Choroid plexus epithelial cell (primary cell): ENCODE measurements at places on chromosomes 3 and 15.
A peak's percentile ranks its signal among the peaks of the same experiment; 100 is the strongest.

- DNase-seq = no peak
Measured at GRCh38 chr3:154023148-154023547, 98.0 kb upstream of the ARHGEF26 start.

- DNase-seq = peak; percentile 65
Measured at GRCh38 chr3:178966299-178967176, 105.1 kb downstream of the ZMAT3 start.

DNA sequence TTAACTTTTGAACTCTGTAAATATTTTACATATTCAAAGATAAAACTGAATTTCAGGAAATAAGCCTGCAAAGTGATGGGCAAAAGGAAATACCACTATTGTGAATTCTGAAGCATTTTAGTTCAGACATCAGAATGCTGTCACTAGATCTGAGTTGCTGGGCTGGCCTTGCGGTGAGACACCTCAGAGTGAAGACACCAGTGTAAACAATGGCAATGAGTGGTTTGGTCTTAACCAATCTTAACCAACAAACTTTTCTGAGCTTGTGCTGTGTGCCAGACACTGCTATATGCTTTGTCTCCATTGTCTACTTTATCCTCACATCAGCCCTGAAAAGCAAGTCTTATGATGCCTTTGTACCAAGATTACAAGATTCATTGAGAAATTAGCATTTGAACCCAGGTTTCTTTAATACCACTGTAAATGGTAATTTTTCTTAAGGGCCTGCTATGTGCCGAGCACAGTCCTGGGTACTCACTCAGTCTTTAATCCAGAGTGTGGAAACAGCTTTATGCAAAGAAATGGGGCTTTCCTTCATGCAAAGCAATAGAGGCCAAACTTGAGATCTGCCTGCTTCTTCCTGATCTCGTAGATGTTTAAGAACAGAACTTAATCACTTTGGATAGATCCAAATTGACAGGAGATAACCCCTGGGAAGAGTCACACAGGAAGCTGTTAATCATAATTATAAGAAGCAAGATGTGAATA is 55.0 kb downstream of the TMEM39A start:
- no peak for DNase-seq

DNA sequence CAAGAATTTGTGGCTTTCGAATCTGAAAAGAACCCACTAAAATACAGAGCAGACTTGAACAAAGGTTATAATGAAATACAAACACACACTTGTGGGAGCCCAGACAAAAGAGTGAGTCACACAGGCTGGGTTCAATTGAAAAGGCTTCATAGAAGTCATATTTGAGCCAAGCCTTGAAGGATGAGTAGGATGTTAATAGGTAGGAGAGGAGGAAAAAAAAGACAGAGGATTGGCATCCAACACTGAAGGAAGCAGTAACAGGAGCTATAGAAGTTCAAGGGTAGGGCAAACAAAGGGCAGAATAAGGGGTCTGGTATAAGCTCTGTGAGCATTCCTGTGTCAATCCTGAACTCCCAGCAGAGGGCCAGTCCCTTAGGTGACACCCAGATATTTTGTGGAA is 325.4 kb downstream of the FOXP1 start:
- peak; percentile 80 for DNase-seq

DNA sequence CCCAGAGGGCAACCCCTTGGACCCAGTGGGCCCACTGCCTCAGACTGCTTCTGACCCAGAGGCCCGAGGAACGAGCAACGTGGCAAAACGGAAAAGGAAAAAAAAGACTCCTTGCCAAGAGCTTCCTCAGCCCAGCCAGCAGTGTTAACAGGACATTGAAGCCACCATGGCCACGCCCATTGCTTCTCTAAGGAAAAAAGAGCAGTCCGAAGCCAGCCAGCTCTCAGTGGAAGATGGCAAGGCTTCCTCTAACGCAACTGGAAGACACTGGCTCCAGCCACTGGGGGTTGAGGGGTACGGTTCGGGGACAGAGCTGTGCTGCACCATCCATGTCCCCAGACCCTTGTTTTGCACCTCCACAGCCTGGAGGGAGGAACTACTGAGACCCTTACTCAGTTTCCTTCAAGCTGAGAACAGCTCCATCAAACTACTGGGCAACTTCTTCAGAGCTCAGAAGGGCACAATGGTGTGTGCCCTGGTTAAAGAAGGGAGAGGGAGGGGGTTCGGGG is 10.7 kb downstream of the BMF start:
- DNase-seq = no peak

- DNase-seq = no peak
Measured at GRCh38 chr3:31732548-31732947, 199.8 kb downstream of the STT3B start.

DNA sequence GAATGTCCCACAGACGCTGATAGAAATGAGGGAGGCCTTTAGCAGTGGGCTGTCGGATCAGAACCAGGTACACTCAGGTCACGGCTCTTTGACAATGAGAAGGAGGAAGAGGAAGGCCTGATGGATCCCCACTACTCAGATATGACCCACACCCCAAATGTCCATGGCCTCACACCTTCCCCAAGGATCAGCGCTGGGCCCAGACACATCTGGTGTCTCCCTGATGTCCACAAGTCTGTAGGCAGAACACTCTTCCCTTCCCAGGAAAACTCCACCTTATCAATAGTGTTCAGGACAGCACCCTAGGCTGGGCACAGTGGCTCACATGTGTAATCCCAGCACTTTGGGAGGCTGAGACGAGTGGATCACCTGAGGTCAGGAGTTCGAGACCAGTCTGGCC is 33.3 kb upstream of the SFMBT1 start:
- DNase-seq = no peak
